ENCODE measurements at places on chromosomes 3 and 15. TPM values are rescaled to one million over a fixed set of nuclear protein-coding genes. Genes with fewer than 3 reads are reported as not detected.

Gene GOLGA8S
- 0.29 TPM for total RNA-seq

Gene MFN1
- 24.6 TPM for total RNA-seq

Gene ACOX2
- total RNA-seq: 70.7 TPM

Gene FAM81A
- not detected for total RNA-seq

Gene EIF3J
- total RNA-seq: 49.8 TPM

Gene CSPG4
- 0.25 TPM for total RNA-seq

Gene TP63
- not detected for total RNA-seq

Gene DISP2
- 0.06 TPM for total RNA-seq

Gene PRKCD
- total RNA-seq: 3.5 TPM

Gene NUTM1
- not detected for total RNA-seq

Gene OXTR
- total RNA-seq: 0.31 TPM

Gene MKRN3
- not detected for total RNA-seq

Gene GXYLT2
- total RNA-seq: 0.12 TPM

Gene CCR8
- not detected for total RNA-seq

Gene CAMK2N2
- not detected for total RNA-seq

Gene GOLGA6D
- total RNA-seq: 0.37 TPM

Gene CATSPER2
- total RNA-seq: 0.81 TPM

Gene ZNF502
- total RNA-seq: 1.1 TPM

Gene ZNF385D
- 0.18 TPM for total RNA-seq

Gene SAMD7
- total RNA-seq: not detected

Gene DOCK3
- total RNA-seq: 0.06 TPM

Gene ACKR2
- 28.7 TPM for total RNA-seq

Gene ATP13A4
- 1.2 TPM for total RNA-seq

Gene SLC6A6
- total RNA-seq: 2.9 TPM

Gene HYKK
- total RNA-seq: 8.9 TPM

Gene SAMMSON
- not detected for total RNA-seq

Gene ABHD17C
- total RNA-seq: 2.6 TPM

Gene ADCY5
- 3.3 TPM for total RNA-seq

Gene FOXB1
- total RNA-seq: not detected

Gene MAN2C1
- 45.4 TPM for total RNA-seq

Gene DNAH1
- 9.3 TPM for total RNA-seq

Gene ZBED2
- total RNA-seq: not detected

Gene VWA5B2
- 0.59 TPM for total RNA-seq

Gene EPHB1
- total RNA-seq: 1.3 TPM

Gene ZNF660
- total RNA-seq: 0.06 TPM

Gene PLA2G4B
- total RNA-seq: 6.6 TPM

Gene WDR73
- 9.3 TPM for total RNA-seq

Gene CTXN2
- total RNA-seq: not detected

Gene SH2D7
- not detected for total RNA-seq

Gene DUOXA1
- total RNA-seq: not detected

Gene ITIH1
- 1,230 TPM for total RNA-seq

Gene LPP
- 41.5 TPM for total RNA-seq

Gene COL7A1
- total RNA-seq: 1.2 TPM

Gene KBTBD8
- 1.1 TPM for total RNA-seq
